ENCODE measurements at places on chromosomes 2 and 18.
A peak's percentile ranks its signal among the peaks of the same experiment; 100 is the strongest.

- DNase-seq, result peak; percentile 97
Observed at GRCh38 chr2:1742681-1743395, 1.5 kb downstream of the PXDN start.

- DNase-seq, result no peak
Observed at GRCh38 chr18:28766027-28766426, 589.1 kb upstream of the CDH2 start.

GRCh38 chr18:65815506-65815905 is 64.7 kb downstream of the CDH7 start:
- DNase-seq, result no peak

DNA sequence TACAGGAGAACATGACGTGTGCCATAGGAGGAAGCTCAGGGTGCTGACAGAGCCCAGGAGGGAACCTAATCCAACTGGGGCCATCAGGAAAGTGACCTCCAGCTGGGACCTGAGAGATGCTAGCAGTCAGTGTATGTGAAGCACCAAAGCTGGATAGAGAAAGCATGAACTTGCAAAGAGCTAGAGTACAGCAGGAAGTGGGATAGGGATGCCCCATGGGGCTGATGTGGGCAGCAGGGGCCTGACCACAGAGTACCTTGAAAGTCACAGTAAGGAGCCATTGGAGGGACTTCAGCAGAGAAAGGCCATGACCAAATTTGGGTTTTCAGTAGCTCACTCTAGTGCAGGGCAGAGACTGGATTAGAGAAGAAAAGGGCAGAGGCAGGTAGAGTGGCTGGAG is 91.6 kb upstream of the TTC39C start:
- no peak for DNase-seq

- DNase-seq, result peak; percentile 73
Observed at GRCh38 chr2:96344011-96344410, 8.4 kb downstream of the NCAPH start.

GRCh38 chr2:212956665-212957607 is 194.5 kb downstream of the IKZF2 start:
- DNase-seq, result no peak

GRCh38 chr2:150141226-150142001 is 346.1 kb downstream of the RND3 start:
- no peak for DNase-seq

GRCh38 chr2:127479219-127479825 is 47.0 kb downstream of the IWS1 start:
- peak; percentile 74 for DNase-seq

GRCh38 chr2:172361360-172361759 is 66.0 kb upstream of the ITGA6 start:
- DNase-seq, result peak; percentile 4

- DNase-seq, result peak; percentile 71
Observed at GRCh38 chr2:234950730-234951663, 820 bp upstream of the SH3BP4 start.

- DNase-seq, result no peak
Observed at GRCh38 chr18:70296289-70296688, 7.4 kb downstream of the SOCS6 start.

All from astrocyte of the hippocampus (primary cell).